Cardiac muscle cell (in vitro differentiated cells and primary cell): ENCODE measurements at places on chromosomes 2 and 18.

GRCh38 chr2:207734264-207734635, 22.8 kb downstream of the CCNYL1 start:
- peak; percentile 67 for DNase-seq

GRCh38 chr2:109275120-109276012, 146.4 kb downstream of the SH3RF3 start:
- no peak for DNase-seq

DNA sequence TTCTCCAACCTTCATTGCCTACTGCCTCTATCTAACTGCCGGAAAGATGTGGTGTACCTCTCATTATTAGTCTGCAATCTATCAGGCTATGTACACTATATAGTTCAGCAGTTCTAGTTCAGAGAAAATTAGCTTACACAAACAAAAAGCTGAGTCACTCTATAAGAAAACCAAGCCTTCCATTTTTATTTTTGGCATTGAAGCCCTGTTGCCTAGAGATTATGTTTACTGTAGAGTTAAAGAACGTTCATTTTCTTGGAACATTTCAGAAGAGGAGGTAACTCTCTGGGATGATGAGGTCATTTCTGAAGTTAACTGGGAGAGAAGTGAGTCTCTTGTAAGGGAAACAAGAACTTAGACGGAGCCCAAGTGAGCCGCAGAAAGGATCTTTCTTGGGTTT, 133.5 kb downstream of the FAM124B start:
- DNase-seq = peak; percentile 91

DNA sequence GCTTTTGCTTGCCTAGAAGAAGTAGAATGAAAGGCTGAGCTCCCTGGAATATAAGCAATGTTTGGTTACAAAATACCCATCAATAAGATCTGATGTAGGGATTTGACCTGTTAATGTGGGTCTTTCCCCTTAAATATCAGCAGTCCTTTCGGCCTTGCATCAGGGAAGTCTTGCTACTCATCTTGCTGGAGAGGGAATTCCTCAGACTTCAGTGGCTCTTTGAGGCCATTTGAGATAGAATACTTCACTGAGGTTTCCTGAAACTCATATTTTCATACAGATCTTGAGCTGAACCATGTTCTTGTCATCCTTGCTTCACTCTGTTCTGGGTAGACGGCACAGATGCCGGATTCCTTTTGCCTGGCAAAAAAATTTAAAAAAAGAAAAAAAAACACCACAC, 3.9 kb downstream of the TWIST2 start:
- DNase-seq = no peak

DNA sequence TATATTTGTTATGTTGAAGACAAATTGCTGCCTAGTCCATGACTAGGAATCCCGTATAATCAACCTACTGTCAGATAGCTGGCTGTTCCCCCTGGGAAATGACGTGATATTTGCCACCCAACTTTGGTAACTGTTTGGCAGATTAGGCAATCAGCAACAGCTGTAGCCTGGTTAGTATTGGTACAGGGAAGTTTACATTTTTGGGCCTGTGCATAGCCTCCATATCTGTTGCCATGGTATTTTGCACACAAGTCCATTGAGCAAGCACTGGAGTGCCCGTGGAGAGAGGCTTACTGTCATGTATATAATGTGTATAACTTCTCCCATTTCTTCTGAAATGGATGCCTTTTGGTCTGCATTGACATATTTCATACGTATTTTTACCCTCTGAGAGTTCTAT, 27.7 kb downstream of the BIRC6 start:
- DNase-seq = peak; percentile 15

DNA sequence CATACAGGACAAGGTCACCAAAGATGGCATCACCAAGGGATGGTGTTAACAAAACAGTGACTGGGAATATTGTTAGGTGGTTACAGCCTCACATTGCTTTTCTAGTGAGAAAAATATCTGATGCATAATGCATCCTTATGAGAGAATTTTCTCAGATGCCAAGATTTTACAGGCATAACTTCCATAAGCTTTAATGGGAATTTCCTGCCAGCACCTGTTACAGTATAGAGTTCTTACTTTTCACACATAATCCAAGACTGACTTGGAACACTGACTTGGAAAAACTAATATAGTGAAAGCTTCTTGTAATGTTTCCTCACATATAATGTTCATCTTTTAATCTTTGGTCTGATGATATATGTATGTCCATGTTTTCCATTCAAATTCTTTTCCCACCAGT, 402.8 kb downstream of the ARHGAP15 start:
- no peak for DNase-seq

DNA sequence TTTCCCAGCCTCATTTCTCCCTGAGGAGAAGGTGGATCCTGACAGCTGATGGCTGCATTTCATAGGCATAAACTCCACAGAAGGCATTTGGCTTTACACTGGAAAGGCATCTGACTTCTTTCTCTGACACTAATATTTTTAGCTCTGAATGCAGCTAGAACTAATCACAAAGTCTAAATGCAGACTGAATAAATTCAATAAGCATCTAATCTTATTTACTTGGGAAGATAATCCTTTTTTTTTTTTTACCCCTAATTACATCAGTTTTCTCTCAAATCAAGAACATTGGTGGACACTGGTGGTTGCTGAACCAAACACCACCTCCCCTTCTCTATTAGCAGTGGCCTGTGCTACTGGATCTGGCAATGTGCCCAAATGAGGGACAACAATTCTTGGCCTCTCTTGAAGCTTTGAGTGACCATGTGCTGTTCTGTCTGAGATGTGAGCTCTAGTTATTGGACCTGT, 50.9 kb upstream of the CD226 start:
- peak; percentile 45 for DNase-seq
